OCI-LY7 (cell line): ENCODE measurements at places on chromosomes 2 and 18. TPM values are rescaled to one million over a fixed set of nuclear protein-coding genes. Genes with fewer than 3 reads are reported as not detected.

DNAJC5G gene
- 18.1 and 18.2 TPM in 2 replicates for total RNA-seq

DNA sequence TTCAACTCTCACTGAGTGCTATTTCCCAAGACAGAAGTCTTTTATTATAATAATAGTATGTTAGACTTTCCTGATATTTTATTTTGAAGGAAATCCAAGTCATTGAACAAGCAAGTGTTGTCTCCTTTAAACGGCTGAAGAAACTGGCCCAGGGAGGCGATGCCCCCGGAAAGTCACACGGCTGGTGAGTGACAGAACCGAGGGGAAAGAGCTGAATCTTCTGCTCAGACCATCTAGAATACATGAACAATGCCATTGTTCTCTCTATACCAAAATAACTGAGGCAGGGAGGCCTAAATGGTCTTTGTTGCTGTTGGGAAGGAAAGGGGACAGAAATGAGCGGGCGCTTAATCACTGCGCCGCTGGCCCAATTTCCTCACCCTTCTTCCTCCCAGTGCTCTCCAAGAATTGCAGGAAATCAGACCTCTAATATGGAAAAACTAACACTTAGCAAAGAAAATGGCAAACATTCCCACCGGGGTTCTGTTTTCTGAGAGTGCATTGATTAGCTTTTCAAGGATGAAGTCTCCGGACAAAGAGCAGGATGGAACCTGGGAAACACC lies 101.5 kb downstream of the KLF7 start:
- no peak for DNase-seq

DNA sequence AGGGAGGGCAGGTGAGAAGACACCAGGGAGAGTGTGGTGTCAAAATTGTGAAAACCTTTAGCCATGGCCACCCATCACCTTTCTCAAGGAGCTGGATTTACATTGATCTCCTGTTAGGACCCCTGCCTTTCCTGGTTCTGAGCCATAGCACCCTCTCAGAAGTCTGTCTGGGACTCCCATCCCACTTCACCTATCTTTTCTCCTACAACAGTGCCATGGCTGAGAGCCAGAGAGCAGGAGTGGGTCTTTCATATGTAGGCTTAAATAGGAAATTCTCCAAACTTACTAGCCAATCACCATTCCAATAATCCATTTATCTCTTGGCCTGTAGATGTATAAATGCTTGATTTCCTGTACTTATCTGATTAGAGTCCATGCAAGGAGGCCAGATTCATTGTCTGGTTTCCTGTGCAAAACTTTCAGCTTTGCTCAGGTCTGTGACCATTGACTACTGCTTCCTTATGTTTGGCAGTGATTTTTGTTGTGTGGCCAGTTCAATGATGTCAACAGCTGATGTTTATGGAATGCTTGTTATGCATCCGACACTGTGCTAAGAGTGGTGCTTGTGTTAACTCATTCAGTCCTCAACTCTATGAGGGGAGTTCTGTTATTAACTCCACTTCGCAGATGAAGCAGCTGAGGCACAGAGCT lies 57.6 kb upstream of the IGFBP5 start:
- no peak for DNase-seq

DNA sequence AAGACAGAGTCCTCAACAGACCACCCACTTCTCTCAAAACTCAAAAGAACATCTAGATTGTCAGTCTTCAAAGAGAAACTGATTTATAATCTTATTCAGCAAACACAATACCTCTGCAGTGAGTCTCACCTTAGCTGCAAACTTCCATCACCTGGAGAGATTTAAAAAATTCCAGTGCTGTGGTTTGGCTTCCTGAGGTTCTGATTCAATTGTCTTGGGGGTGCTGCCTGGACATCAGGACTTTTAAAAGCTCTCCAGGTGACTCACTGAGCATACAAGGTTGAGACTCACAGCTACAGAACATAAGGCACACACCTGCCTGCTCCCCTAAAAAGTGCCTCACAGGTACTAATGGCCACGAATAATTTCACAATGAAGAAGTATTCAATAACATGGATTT lies 40.3 kb downstream of the RNF152 start:
- DNase-seq: no peak

PTPRN gene
- not detected in 2 replicates for total RNA-seq

GRCh38 chr2:73964223-73964622 lies 20.5 kb upstream of the TET3 start:
- DNase-seq: no peak
